Transverse colon (tissue), 4 donors: ENCODE measurements at places on chromosomes 16 and 17. TPM values are rescaled to one million over a fixed set of nuclear protein-coding genes. Genes with fewer than 3 reads are reported as not detected.

GRCh38 chr17:37247825-37248224 is 128.0 kb upstream of the C17orf78 start:
- no peak for DNase-seq

The FOXF1 gene
- total RNA-seq = 10.8 TPM

DNA sequence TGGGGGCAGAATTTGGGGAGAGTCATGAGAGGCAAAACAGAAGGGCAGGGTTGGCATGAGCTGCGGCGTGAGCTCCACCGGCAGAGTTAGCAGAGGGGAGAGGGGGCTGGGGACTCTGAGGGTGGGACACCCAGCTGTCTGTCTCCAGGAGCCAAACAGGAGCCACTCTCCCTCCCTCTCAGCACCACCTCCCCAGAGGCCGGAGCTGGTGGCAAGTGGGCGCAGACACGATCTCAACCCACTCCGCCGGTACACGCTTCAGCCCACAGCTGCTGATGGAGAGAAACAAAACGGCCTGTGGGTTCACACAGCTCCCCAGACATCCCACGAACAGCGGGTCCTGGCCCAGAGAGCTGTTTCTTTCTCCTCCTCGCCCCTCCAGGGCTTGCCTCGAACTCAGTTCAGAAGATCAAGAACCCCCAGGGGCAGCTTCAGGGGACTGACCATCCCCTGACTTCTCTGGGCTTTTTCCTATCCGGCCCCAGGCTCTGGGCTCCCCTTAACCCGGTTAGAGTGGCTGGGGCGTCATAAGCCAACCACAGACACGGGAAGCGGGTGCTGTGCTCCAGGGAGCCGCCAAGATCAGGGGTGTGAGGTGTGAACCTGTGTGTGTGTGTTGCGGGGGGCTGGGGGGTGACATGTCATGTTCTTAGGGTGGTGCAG is 7.6 kb downstream of the RHBDF2 start:
- DNase-seq = peak; percentile 52

GRCh38 chr16:77059446-77059845 is 131.5 kb upstream of the MON1B start:
- no peak for DNase-seq

DNA sequence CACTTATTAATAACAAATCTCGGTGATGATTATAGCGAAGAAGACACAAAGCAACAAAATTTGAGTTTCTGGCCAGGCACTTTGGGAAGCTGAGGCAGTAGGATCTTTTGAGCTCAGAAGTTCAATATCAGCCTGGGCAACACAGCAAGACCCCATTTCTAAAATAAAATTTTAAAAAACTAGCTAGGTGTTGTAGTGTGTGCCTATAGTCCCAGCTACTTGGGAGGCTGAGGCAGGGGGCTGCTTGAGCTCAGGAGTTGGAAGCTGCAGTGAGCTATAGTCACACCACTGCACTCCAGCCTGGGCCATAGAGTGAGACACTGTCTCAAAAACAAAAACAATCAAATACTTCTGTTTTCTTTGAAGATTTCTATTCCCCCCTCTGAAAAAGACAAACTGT is 104.9 kb downstream of the SYCE1L start:
- DNase-seq = no peak

- no peak for DNase-seq
Measured at GRCh38 chr17:1496869-1497268, 4.4 kb upstream of the MYO1C start.

The CTCF gene
- total RNA-seq = 46.8 TPM
